Body of pancreas (tissue), 4 donors: ENCODE measurements at places on chromosomes 12 and 14. TPM values are rescaled to one million over a fixed set of nuclear protein-coding genes. Genes with fewer than 3 reads are reported as not detected.

DHRS2 gene
- total RNA-seq = 1.3 TPM

OR4E2 gene
- total RNA-seq = not detected

CEBPE gene
- not detected for total RNA-seq

LRP1 gene
- total RNA-seq = 61.2 TPM

DNA sequence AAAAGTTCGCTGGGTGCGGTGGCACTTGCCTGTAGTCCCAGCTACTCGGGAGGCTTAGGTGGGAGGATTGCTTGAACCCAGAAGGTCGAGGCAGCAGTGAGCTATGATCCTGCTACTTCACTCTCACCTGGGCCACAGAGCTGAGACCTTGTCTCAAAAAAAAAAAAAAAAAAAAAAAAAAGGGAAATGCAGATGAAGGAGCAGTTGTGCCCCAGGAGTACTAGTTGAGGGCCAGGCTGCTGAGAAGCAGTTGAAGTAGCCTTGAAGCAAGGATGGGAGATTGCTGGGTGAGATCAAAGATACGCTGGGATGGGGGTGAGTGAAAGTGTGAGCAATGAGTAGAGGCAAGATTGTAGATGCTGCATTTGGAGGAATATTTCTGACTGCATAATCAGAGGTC is 93.4 kb upstream of the DNM1L start:
- no peaks in the 10 kb centered on the region for H3K4me1 ChIP-seq
- peaks cover 6% of the 10 kb centered on the region for H3K36me3 ChIP-seq
- H3K4me3 ChIP-seq = no peak overlapping the region
- H3K27me3 ChIP-seq = no peaks in the 10 kb centered on the region

- H3K36me3 ChIP-seq = no peaks in the 10 kb centered on the region
- H3K4me1 ChIP-seq = peaks cover 7% of the 10 kb centered on the region
- H3K27me3 ChIP-seq = no peaks in the 10 kb centered on the region
- H3K27ac ChIP-seq = no peak overlapping the region
These were observed 37.8 kb upstream of the DDHD1 start for GRCh38 chr14:53190938-53191337.

DNA sequence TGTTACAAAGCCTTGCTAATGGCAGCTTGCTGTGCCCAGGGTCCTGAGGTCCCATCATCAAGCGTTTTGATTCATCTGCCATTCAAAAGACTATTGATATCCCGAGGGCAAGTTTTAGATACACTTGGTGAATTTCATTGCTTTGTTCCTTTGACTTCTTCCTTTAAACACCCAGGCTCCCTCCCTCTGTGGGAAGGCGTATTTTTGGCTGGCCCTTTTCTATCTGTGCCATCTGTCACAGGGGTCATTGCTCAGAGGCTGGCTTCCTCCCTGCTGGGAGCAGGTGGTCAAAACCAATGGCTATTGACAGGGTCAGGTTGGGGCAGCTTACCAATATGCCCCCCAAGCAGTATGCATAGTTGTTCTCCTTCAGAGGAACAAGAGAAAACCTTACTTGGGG is 40.0 kb downstream of the SCN8A start:
- H3K4me1 ChIP-seq = peaks cover 4% of the 10 kb centered on the region
- no peak overlapping the region for H3K27ac ChIP-seq
- H3K27me3 ChIP-seq = no peaks in the 10 kb centered on the region
- no peak for DNase-seq
- no peak overlapping the region for H3K4me3 ChIP-seq
- H3K36me3 ChIP-seq = no peaks in the 10 kb centered on the region

DNA sequence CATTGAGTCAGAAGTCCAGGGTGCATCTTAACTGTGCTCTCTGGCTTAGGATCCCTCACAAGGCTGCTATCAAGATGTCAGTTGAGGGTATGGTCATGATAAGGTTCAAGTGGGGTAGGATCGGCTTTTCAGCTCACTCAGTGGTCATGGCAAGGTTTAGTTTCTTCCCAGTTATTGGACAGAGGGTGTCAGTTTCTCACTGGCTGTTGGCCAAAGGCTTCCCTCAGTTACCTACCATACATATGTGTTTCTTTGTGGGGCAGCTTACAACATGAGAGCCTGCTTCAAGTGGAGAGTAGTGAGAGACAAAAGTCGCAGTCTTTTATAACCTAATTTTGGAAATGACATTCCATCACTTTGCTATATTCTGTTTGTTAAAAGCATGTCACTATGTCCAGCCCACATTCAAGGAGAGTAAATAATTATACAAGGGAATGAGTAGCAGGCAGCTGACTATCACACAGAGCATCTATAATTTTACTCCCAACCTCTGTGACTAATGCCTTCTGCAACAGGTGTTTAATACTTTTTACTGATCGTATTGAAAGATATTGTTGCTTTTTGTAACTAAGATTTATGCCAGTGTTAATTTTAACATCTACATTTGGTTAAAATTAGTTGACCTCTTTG is 572.8 kb upstream of the FBXO33 start:
- no peak for DNase-seq
- H3K4me3 ChIP-seq = no peak overlapping the region
- no peaks in the 10 kb centered on the region for H3K27me3 ChIP-seq
- no peak overlapping the region for H3K27ac ChIP-seq
- no peaks in the 10 kb centered on the region for H3K4me1 ChIP-seq

GRCh38 chr14:102891556-102891955 is 30.9 kb upstream of the AMN start:
- no peaks in the 10 kb centered on the region for H3K4me1 ChIP-seq
- no peak overlapping the region for H3K27ac ChIP-seq
- H3K27me3 ChIP-seq = no peaks in the 10 kb centered on the region
- H3K4me3 ChIP-seq = no peak overlapping the region

DNA sequence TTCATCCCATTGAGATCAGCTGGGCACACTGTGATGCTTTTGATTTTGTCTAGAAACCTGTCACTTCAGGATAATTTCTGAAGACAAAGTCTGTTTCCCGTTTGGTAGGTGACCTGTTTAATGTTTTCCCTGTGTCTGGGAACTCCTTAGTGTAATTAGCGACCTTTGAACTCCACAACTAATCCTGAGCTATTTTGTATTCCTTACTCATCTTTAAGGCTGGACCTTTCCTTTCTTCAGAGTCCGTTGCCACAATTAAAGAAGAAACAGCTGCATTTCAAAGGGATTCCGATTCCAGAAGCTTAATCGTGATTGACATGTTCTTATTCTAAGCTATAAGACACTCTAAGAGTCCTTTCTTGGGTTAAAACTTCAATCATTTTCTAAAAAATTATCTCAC is 22.0 kb downstream of the AP5M1 start:
- H3K4me3 ChIP-seq = no peak overlapping the region
- DNase-seq = no peak
- H3K4me1 ChIP-seq = no peaks in the 10 kb centered on the region
- peaks cover 8% of the 10 kb centered on the region for H3K36me3 ChIP-seq
- no peak overlapping the region for H3K27ac ChIP-seq

- H3K27me3 ChIP-seq = no peaks in the 10 kb centered on the region
- peaks cover under 1% of the 10 kb centered on the region for H3K4me1 ChIP-seq
- no peak overlapping the region for H3K4me3 ChIP-seq
- no peaks in the 10 kb centered on the region for H3K36me3 ChIP-seq
These were observed 21.2 kb upstream of the AKAP5 start for GRCh38 chr14:64444140-64444539.
